ENCODE measurements at places on chromosomes 12 and 14. TPM values are rescaled to one million over a fixed set of nuclear protein-coding genes. Genes with fewer than 3 reads are reported as not detected.

DNA sequence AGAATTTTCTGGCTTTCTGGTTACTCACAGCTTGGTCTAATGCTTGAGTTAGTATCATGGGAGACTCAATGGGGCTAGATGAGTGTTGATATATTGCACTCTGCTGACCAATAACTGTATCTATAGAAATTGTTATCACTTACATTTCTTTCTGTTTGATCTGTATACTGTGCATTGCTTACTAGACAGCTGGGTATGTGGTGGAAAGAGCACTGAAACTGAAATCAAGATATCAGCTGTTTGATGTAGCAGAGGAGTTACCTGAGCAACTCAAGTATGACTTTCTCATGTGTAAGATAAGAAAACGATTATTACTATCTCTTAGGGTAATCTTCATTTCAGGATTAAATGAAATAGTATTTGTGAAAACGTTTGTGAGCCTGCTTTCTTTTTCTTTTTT, 183.0 kb downstream of the SLC15A5 start:
- no peak overlapping the region for H3K27ac ChIP-seq
- no peaks in the 10 kb centered on the region for H3K4me1 ChIP-seq
- no peak for DNase-seq
- no peaks in the 10 kb centered on the region for H3K27me3 ChIP-seq
- H3K36me3 ChIP-seq = no peaks in the 10 kb centered on the region

GRCh38 chr14:96459851-96460250, 42.3 kb upstream of the PAPOLA start:
- no peak overlapping the region for H3K4me3 ChIP-seq
- DNase-seq = no peak
- H3K36me3 ChIP-seq = no peaks in the 10 kb centered on the region
- H3K4me1 ChIP-seq = no peaks in the 10 kb centered on the region
- H3K27me3 ChIP-seq = peaks cover 18% of the 10 kb centered on the region

DNA sequence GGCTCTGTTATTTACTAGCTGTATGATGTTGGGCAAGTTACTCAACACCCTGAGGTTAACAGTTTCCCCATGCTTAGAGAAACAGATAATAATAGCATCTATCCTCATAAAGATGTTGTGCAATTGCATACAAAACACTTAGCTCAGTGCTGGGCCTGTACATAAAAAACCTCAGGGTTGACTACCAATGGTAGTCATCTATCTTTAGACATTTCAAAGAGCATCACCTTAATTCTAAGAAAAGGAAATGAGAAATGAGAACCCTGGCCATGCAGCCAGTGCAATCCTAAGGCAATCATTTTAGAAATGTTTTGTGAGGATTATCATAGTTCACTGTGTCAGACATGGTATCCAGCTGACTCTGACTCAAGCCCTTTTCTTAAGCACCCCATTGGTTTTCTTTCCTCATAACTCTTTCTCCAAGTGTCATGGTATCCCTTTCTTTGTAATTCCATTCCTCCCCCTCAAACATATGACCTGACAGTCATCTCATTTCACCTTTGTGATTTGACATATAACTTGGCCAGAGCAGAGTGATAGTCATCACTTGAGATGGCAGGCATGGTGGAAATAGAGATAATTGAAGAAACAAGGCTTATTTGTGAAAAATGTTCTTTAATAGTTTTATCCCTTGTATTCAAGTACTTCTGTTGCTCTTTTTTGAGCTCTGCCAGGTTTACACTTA, 29.5 kb upstream of the OSBPL8 start:
- no peaks in the 10 kb centered on the region for H3K36me3 ChIP-seq
- H3K4me3 ChIP-seq = no peak overlapping the region
- no peak for DNase-seq
- H3K27me3 ChIP-seq = no peaks in the 10 kb centered on the region
- H3K4me1 ChIP-seq = peaks cover 28% of the 10 kb centered on the region
- H3K27ac ChIP-seq = peak overlapping the region; percentile 82

RNASE2 gene
- not detected for total RNA-seq

NPAS3 gene
- total RNA-seq = 0.72 TPM

GSKIP gene
- total RNA-seq = 26.8 TPM

DNA sequence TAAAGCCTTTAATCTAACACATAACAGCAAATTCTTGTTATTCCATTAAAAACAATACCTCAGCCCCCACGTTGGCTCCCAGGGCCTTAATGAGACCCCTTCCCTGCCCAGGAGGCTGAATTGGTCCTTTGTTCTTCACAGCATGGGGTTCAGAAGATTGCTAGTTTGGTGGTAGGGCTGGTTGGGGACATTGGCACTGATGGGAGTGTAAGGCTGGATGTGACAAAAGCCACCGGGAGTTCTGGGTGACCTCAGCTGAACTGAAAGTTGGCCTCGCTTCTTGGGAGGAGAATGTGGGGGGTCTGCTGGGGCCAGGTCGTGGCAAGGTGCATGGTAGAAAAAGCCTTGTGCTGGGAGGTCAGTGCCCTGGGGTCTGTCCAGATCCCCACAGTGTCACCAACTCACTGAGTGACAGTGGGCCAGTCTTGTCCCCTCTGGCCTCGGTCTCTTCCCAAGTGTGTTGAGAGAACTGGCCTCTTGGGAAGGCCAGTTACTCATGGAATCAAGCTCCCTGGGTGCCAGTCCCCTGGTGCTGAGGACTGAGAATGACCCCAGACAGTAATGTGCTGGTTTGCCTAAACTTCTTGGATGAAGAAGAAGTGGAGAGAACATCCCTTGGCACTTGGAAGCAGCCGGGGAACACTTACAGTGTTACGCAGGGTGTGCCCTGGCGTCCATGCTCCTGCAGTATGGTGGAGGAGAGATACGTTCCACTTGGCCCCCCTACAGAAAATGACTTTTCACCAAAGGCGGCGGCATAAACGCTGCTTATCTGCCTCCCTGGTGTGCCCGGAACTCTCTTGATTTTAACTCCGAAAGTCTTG, 283.7 kb upstream of the RTL1 start:
- no peaks in the 10 kb centered on the region for H3K4me1 ChIP-seq
- peak; percentile 60 for DNase-seq
- H3K36me3 ChIP-seq = no peaks in the 10 kb centered on the region

HCAR2 gene
- not detected for total RNA-seq

DNA sequence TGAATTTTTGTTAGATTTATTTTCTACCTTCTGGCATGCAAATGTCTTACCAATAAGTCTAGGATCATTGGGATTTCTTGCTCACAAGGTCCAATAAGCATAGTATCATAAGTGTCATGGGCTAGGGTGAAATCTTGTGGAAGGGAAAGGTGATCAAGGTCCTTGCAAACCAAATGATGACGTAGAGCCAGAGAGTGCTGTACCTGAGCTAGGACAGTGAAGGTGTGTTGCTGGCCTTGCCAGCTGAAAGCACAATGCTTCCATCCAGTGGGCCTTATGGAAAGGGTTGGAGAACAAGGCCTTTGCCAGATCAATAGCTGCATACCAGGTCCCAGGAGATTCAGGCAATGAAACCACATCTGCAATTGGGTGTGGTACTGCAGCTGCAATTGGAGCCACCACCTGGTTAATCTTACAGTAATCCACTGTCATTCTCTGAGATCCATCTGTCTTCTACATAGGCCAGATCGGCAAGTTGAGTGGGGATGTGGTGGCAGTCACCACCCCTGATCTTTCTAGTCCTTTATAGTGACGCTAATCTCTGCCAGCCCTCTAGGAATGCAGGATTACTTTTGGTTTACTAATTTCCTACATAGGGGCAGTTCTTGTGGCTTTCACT, 208.9 kb upstream of the MYL2 start:
- H3K4me3 ChIP-seq = no peak overlapping the region
- H3K4me1 ChIP-seq = no peaks in the 10 kb centered on the region
- no peak for DNase-seq
- no peaks in the 10 kb centered on the region for H3K36me3 ChIP-seq
- no peak overlapping the region for H3K27ac ChIP-seq

RASSF8 gene
- 97.4 TPM for total RNA-seq

ZC2HC1C gene
- total RNA-seq = 1.1 TPM

GRCh38 chr12:15597125-15597830, 191.9 kb downstream of the EPS8 start:
- no peak overlapping the region for H3K27ac ChIP-seq
- H3K36me3 ChIP-seq = no peaks in the 10 kb centered on the region
- H3K4me1 ChIP-seq = peaks cover 28% of the 10 kb centered on the region
- H3K27me3 ChIP-seq = no peaks in the 10 kb centered on the region
- DNase-seq = no peak
- no peak overlapping the region for H3K4me3 ChIP-seq

DNA sequence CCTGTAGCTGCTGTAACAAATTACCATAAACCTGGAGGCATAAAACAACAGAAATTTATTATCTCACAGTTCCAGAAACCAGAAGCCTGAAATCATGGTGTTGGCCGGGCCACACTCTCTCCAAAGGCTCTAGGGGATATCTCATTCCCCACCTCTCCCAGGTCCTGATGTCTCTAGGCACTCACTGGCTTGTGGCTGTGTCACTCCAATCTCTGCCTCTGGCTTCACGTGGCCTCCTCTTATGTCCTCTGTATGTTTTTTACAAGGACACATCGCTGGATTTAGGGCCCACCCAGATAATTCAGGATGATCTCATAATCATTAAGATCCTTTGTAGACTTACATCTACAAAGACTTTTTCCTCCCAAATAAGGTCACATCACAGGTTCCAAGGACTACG, 8.0 kb downstream of the GALNT4 start:
- no peaks in the 10 kb centered on the region for H3K36me3 ChIP-seq
- H3K4me3 ChIP-seq = no peak overlapping the region
- no peak overlapping the region for H3K27ac ChIP-seq
- no peaks in the 10 kb centered on the region for H3K27me3 ChIP-seq
- no peak for DNase-seq

DNA sequence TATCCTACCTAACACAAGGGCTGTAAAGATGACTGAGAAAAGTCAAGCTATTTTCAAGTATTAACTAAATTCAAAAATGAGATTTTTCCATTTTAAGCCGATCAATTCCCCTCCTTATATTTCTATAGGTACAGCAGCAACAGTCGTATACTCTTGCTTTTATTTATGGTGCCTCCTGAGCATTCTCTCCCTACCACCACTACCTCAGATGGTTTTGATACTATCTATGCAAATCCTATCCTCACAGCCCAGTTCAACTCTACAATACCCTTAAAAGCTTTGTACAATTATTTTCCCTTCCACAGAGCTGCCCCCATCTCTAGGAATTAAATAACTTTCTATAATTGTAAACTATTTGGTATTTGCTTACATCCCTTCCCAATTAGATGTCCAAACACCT, 52.1 kb downstream of the GALC start:
- DNase-seq = no peak
- H3K4me3 ChIP-seq = no peak overlapping the region
- H3K27me3 ChIP-seq = no peaks in the 10 kb centered on the region
- no peaks in the 10 kb centered on the region for H3K4me1 ChIP-seq

GRCh38 chr14:78834766-78835451, 664.7 kb downstream of the NRXN3 start:
- H3K4me1 ChIP-seq = no peaks in the 10 kb centered on the region
- DNase-seq = no peak
- no peak overlapping the region for H3K4me3 ChIP-seq
- H3K27me3 ChIP-seq = no peaks in the 10 kb centered on the region
- no peaks in the 10 kb centered on the region for H3K36me3 ChIP-seq

GRCh38 chr14:103684471-103684870, 30.8 kb downstream of the XRCC3 start:
- no peak overlapping the region for H3K27ac ChIP-seq
- H3K4me3 ChIP-seq = no peak overlapping the region
- peak; percentile 54 for DNase-seq
- peaks cover 92% of the 10 kb centered on the region for H3K36me3 ChIP-seq

- H3K36me3 ChIP-seq = peaks cover 5% of the 10 kb centered on the region
- peak; percentile 55 for DNase-seq
- no peak overlapping the region for H3K4me3 ChIP-seq
Observed at GRCh38 chr12:8701046-8701660, 3.4 kb downstream of the RIMKLB start.

GRCh38 chr14:22112004-22112403, 438.4 kb upstream of the OR4E1 start:
- no peak overlapping the region for H3K27ac ChIP-seq
- no peaks in the 10 kb centered on the region for H3K4me1 ChIP-seq
- no peaks in the 10 kb centered on the region for H3K36me3 ChIP-seq
- no peak for DNase-seq
- H3K4me3 ChIP-seq = no peak overlapping the region
- H3K27me3 ChIP-seq = no peaks in the 10 kb centered on the region

E2F7 gene
- total RNA-seq = 16.5 TPM

- no peaks in the 10 kb centered on the region for H3K36me3 ChIP-seq
- no peaks in the 10 kb centered on the region for H3K27me3 ChIP-seq
- no peak for DNase-seq
- H3K4me3 ChIP-seq = no peak overlapping the region
- H3K27ac ChIP-seq = no peak overlapping the region
Observed at GRCh38 chr12:88737838-88738472, 157.7 kb upstream of the KITLG start.

KRT72 gene
- total RNA-seq = not detected

GRCh38 chr12:69578283-69578682, 7.0 kb upstream of the CCT2 start:
- no peak overlapping the region for H3K4me3 ChIP-seq
- no peak for DNase-seq
- no peak overlapping the region for H3K27ac ChIP-seq
- H3K36me3 ChIP-seq = peaks cover 21% of the 10 kb centered on the region

MFAP5 gene
- total RNA-seq = 57.9 TPM
